Immature natural killer cell (primary cell): ENCODE measurements at places on chromosomes 7 and 10. TPM values are rescaled to one million over a fixed set of nuclear protein-coding genes. Genes with fewer than 3 reads are reported as not detected.

Gene EIF4H
- 278 TPM for polyA plus RNA-seq

Gene CPSF4
- polyA plus RNA-seq: 18.4 TPM

DNA sequence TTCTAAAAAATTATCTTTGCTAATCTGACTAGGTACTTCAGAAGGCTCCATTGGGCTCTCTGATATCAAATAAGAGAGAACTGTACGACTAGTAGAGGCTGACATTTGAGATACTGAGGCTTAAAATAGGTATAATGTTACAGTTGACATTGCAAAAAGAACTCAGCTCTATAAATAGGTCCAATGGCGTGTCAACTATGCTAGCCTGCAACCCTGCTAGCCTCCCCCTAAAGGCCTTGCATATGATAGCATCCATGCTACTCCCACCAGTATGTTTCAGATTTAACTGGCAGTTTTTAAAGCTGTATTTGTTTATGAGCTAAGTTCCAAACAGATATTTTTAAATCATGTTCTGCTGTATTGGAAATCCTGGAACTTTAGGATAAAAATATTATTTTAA lies at the start of gene PPP1R3A:
Gene PPP1R3A (minus strand): TSS at position 64 of the 400 bp plus-strand sequence. CDS start 13 bp downstream, at position 51.
- no peak for DNase-seq
- no peaks in the 10 kb centered on the region for H3K4me1 ChIP-seq
- H3K4me3 ChIP-seq: no peak within 1 kb of the TSS
- no peaks in the 10 kb centered on the region for H3K36me3 ChIP-seq

DNA sequence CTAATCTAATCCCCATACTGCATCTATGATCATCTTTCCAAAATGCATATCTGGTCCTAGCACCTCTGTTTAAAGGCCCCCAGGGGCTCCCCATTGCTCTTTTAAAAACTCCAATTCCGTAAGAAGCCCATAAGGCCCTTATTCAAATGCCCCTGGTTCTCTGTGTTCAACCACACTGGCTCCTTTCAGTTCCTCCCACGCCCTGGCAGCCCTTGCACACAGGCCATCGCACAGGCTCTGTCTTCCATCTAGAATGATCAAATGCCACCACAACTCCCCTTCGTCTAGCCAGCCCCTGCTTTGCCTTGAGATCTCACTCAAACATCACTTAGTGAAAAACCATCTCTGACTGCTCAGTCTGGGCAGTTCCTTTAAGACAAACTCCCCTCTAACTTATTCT lies 112.9 kb upstream of the LYZL2 start:
- no peaks in the 10 kb centered on the region for H3K27me3 ChIP-seq
- no peak overlapping the region for H3K4me3 ChIP-seq
- no peak overlapping the region for H3K27ac ChIP-seq
- no peaks in the 10 kb centered on the region for H3K4me1 ChIP-seq
